Inflammatory macrophage (primary cell): ENCODE measurements at places on chromosomes 3 and 15.
A peak's percentile ranks its signal among the peaks of the same experiment; 100 is the strongest.

DNA sequence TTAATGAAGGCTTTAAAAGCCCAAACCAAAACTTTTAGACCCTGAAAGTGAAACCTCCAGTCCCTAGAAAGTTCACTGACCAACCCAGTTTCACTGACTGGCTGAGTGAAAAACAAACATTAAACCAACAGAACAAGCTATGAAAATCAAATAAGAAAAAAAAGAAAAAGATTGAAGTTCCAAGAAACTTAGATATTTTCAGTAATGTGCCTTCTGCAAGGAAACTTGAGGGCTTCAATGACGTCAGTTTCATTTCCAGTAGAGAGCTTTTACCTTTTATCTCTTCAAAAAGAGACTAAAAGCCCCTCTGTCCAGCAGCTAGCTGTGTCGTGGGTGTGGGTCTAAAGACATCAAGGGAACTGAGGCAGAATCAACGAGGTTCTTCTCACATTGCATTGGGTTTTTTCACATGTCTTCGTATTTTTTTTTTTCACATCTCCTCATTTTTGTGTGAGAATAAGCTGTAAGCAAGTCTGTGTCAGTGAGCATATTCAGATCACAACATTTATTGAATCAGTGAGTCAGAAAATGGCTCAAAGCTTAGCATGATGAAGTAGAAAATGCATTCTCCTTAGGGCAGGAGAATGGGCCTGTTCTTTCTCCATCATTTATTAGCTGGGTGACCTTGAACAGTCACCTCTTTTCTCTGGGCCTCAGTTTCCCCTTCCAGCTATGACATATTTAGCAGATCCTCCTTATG lies 54.8 kb upstream of the BCL6 start:
- no peak for DNase-seq

- peak; percentile 35 for DNase-seq
Observed at GRCh38 chr3:149487598-149488197, 13.2 kb downstream of the TM4SF4 start.

DNA sequence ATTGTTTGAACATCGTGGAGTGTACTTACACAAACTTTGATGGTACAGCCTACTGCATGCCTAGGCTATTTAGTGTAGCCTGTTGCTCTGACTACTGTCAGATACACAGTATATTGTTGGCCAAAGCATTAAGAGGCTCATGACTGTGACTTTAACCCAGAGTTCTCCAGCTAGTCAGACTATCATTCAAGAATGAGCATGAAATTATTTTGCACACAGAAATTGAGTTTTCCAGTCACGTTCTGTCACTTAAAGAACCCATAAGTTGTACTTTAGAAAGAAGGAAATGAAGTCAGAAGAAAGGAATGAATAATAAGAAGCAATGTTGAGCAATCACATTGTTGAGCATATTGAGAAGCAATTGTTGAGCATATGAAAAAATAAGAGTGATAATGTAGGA lies 37.6 kb upstream of the SLC22A13 start:
- no peak for DNase-seq

DNA sequence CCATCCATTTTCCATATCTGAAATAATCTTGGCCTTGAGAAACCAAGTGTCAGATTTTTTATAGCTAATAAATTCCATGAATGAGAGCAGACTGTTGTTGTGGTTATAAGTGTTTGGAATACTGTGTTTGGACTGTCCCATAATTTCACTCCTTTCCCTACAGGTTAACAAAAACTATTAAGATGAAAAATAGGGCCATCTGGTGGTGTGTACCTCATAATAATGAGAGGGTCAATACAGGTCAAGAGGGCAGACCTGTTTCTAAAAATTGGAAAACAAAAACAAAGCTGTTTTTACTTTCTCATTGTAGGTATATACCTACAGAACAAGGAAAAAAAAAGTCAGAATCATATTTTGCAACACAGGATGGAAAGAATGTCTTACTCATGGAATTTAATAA lies 553.8 kb upstream of the SGO1 start:
- no peak for DNase-seq

DNA sequence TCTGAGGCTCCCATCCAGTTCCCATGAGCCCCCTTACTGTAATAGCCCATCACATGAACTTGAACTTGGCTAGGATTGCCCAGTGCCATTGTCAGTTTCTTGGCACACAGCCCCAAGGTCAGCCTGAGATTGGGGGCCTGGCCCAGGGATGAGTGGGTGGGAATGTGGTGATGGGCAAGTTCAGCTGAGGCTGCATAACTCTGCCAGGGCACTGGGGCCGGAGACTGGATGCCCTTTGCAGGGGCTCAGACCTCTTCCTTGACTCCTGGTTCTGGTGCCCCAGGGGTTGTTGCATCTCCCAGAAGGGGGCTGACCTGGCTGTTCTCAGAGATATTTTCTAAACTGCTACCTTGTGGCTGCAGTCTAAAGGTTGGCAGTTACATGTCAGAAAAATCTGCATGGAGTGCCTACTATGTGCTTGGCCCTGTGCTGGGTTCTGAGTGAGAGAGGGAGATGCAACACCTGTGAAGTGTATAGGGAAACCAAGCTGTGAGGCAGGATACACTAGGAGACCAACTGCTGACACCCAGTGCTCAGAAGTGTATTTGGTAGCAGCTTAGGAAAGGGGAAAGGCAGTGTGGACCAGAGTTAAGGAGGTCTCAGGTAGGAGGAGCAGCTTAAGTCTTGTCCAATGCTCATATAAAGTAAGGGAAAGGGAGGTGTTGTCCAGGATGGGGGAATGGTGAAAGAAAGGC lies 74.8 kb upstream of the PRR23C start:
- DNase-seq: no peak

- DNase-seq: no peak
Observed at GRCh38 chr3:194837457-194838127, 151.9 kb downstream of the FAM43A start.

GRCh38 chr3:56654460-56654859 lies 28.6 kb downstream of the TASOR start:
- DNase-seq: no peak

- no peak for DNase-seq
Observed at GRCh38 chr15:39180483-39180933, 400.4 kb upstream of the THBS1 start.

- no peak for DNase-seq
Observed at GRCh38 chr3:195268576-195269309, 2.2 kb downstream of the XXYLT1 start.

- no peak for DNase-seq
Observed at GRCh38 chr3:59153648-59154047, 103.8 kb upstream of the CFAP20DC start.

DNA sequence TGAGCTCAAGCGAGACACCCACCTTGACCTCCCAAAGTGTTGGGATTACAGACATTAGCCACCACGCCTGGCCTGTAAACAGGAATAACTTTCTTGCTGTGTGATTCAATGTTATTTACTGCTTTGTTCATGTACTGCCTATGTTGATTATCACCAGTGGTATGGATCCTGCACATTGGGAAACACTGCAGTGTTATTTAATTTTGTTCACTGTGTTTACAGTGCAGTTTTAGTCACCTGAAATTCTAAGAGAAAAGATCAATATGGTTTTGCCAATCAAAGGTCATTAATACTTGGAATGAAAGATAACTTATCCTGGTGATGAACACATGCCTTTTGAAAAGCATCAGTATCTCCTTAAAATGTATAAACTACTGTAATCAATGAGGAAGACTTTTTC lies 8.6 kb upstream of the GABPB1 start:
- no peak for DNase-seq

DNA sequence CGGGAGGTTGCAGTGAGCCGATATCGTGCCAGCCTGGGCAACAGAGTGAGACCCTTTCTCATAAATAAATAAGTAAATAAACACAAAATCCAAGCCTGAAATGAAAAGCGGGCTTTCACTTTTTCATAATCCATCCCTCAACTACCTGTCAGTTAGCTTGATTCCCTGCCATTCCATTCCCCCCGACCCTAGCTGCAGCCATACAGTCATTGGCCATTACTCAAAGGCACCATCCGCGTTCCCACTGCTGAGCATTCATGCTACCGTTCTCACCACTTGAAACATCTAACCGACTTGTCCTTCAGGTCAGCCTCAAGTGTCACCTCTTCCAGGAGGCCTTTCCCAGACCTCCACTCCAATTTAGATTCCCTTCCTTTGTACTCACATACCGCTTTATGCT lies 1.1 kb upstream of the PARL start:
- DNase-seq: no peak

DNA sequence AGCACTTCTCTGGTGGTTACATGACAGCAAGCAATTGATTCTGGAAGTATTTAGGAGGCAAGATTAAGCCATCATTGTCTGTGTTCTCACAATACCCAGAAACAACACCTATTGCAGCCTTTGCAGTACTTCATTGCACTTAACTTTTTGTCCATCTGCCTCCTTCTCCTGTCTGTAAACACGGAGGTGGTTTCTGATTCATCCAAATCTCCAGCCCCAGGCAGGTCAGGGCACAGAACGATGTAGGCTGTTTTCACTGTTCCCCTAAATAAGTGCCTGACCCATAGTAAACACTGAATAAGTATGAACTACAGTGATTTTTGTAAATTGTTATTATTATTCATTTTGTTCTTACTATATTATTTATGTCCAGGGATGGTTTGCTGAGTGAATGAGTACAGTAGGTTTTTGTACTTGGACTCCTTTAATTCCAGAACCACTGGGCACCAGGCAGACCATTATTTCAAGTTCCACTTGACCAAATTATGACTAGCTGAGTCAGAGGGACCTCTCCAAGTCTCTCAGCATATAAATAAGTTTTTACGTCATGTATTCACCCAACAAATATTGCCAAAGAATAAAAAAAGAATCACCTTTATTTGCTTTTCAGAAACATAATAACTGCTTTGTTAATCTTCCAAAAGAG lies 283.3 kb upstream of the TRIM42 start:
- no peak for DNase-seq

GRCh38 chr3:181689546-181689945 lies 22.2 kb upstream of the SOX2 start:
- DNase-seq: no peak

- DNase-seq: no peak
Observed at GRCh38 chr3:25849091-25849490, 59.2 kb downstream of the OXSM start.

- DNase-seq: no peak
Observed at GRCh38 chr3:79314544-79314943, 453.3 kb downstream of the ROBO1 start.

DNA sequence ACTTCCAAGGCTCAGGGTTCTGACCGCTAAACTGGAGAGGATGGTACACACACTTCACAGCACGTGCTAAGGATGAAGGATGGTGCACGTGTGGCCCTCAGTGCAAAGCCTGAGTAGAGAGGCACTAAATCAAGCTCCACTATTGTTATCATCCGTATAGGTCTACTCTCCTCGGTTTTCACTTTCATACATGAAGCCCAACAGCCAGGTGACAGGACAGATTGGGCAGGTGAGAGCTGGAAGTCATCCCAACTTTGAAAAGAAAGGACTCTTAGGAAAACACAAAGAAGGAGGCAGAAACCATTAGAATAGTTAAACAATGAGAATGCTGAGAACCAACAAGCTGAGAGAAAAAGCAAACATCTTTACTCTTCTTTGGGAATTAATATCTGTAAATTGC lies 21.1 kb downstream of the MAGI1 start:
- DNase-seq: no peak

- DNase-seq: peak; percentile 17
Observed at GRCh38 chr3:42518800-42519567, 16.5 kb downstream of the VIPR1 start.

DNA sequence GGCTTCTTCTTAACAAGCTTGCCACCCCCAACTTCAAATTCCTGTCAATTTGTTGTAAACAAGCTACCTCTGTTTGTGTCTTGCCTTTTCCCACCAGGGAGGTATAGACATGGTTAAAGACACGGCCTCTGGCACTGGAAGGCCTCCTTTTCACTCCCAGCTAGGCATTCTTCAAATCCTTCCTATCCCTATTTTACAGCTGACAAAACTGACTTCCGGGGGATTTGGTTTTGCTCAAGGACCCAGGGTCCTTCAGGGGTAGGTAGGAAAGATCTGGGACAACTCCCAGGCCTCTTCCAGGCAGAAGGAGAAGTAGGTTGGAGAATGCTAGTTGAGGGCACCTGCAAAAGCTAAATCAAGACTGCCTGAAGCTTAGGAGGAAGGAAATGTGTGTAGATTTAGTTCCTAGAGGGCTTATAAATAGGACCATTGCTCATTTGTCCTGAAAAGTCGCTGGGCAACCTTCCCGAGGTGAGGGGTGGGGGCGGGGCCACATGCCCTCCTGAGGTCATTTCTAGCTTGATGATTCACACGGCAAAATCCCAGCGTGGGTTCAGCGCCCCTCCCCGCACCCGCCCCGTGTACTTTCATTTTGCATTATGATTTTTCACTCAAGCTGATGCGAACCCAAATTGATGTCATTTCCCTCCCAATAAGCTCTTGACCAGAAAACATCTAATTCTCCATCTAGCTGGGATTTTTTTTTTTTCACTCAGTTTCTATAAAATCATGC lies 365.5 kb downstream of the SHQ1 start:
- DNase-seq: peak; percentile 57

GRCh38 chr3:141737093-141737492 lies 1.0 kb upstream of the RNF7 start:
- peak; percentile 57 for DNase-seq

DNA sequence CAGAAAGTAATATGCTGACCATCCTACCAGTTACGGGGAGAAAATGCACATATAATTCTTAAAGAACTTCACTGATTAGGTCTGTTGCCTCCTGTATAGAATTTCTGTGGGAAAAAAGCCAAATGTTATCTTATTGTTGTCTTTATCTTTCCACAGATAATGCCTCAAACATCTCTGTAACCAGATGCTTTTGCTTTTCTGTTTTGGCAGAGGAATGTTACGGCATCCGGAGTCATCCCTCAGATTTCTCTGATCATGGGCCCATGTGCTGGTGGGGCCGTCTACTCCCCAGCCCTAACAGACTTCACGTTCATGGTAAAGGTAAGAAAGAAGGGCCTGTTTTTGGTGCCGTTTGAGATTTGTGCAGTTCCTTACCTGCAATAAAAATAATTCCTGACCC lies 33.5 kb downstream of the PCCB start:
- no peak for DNase-seq

- DNase-seq: no peak
Observed at GRCh38 chr15:41849861-41850260, 11.2 kb downstream of the PLA2G4B start.

DNA sequence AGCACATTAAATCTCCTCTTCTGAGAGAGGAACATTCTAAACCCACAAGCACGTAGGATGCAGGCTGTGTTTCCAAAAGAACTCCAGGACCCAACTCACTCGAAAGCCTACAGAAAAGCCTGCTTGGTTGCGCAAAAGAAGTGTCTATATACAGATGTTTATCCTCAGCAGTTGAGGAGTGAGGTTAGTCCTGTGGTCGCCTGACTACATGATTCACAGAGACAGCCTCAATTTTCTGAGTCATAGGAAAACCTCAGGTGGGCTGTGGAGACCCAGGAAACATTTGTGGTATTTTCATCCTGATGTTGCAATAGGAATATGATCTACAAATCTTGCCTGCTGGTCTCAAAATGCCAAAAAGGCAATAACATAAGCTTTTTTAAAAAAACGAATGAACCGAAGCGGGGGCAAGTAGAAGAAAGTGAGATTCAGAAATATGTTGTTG lies 183.8 kb upstream of the THRB start:
- peak; percentile 76 for DNase-seq

GRCh38 chr3:151459358-151459757 lies 1.5 kb downstream of the IGSF10 start:
- DNase-seq: no peak
